ENCODE measurements at places on chromosomes 6 and 20.

DNA sequence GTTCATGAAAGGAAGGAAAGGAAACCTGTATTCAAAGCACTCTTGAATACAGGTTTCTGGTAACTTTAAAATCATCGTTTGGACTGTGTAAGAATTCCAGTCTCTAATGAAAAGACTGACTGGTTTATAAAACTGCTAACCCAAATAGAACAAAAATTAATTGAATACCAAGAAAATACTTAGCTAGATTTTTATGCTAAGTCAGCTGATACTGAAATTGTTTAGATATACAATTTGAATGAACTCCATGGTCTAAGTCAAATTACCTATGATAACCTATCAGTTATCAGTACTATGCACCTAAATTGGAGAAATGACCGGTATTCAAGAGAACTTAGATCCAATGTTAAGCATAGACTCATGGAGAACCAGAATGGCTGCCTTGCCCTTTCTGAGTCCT lies 338.3 kb downstream of the RNF144B start:
- no peak for DNase-seq

- no peak for DNase-seq
These were observed at the start of gene CRISP2 for GRCh38 chr6:49713346-49713745. Gene CRISP2 (minus strand): TSS chr6:49713543. CDS start chr6:49709196, 4,347 bp downstream.

GRCh38 chr6:89564752-89565427 lies 73.7 kb downstream of the LYRM2 start:
- DNase-seq, result no peak

GRCh38 chr20:5845681-5846615 lies 95.7 kb downstream of the SHLD1 start:
- DNase-seq, result no peak

All from stimulated activated naive CD8-positive, alpha-beta T cell treated with anti-CD3 and anti-CD28 coated beads, Interleukin-15, amount 100 ng/mL, for 72 hours (primary cell).